Astrocyte of the cerebellum (primary cell): ENCODE measurements at places on chromosomes 7 and 10.

DNA sequence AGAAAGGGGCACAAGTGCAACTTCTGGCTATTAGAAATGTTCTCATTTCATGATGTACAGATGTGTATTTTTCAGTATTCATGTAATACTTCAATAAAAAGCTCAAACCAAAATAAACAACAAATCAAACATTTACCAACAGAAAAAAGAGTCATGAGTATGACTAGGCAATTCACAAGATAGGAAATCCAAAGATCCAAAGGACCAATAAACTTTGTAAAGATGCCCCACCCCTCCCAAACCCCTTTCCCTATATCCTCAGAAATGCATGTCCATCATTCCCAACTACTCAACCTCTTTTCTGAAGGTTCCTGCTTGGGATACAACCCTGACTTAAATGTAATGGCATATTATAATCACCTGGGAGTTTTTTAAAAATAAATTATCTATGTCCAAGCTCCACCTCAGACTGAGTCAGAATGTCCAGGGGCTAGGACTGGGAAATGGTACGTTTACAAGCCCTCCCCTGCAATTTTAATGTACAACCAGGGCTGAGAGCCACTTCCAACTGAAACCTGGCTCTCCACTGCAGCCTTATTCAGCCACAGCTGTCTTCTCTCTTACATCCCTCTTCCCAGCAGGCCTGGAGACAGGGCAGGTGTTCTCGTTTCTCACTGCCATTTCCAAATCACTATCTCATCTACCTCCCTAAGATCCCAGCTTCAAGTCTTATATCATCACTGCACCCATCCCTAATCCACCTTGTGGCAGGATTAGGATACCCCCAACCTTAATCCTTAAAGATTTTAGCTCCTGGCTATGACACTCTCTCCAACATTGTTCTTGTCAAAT, 36.5 kb downstream of the COA1 start:
- DNase-seq = no peak

GRCh38 chr7:117478836-117479224, 995 bp upstream of the CFTR start:
- DNase-seq = no peak

GRCh38 chr10:120181154-120181553, 275.9 kb upstream of the PLPP4 start:
- no peak for DNase-seq

GRCh38 chr10:59631882-59632807, 77.5 kb downstream of the SLC16A9 start:
- DNase-seq = no peak

DNA sequence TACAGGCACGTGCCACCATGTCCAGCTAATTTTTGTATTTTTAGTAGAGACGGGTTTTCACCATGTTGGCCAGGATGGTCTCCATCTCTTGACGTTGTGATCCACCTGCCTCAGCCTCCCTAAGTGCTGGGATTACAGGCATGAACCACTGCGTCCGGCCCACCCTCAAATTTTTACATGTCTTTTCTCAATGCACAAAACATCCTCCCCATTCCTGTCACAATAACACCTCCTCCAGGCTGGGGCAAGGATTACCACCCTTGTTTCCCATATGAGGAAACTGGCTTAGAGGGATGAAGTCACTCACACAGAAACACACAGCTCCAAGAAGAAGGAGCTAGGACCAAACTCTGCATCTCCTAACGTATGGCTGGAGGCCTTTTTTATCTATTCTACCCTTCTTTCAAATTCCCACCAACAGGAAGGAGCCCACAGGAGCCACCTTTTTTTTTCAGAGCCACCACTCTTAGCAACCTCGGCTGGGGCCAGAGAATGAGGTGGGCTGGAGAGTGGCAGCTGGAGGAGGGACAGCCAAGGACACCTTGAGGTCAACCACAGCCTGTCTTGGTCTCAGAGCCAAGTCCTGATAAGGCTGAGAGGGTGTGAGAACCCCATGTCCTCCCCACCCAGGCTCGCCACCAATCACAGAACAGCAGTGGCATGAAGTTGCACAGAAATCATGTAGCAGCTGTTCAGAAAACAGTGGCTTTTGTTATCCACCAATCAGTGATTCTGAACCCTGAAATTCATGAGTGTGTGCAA, 113.1 kb upstream of the PDLIM1 start:
- DNase-seq = no peak

DNA sequence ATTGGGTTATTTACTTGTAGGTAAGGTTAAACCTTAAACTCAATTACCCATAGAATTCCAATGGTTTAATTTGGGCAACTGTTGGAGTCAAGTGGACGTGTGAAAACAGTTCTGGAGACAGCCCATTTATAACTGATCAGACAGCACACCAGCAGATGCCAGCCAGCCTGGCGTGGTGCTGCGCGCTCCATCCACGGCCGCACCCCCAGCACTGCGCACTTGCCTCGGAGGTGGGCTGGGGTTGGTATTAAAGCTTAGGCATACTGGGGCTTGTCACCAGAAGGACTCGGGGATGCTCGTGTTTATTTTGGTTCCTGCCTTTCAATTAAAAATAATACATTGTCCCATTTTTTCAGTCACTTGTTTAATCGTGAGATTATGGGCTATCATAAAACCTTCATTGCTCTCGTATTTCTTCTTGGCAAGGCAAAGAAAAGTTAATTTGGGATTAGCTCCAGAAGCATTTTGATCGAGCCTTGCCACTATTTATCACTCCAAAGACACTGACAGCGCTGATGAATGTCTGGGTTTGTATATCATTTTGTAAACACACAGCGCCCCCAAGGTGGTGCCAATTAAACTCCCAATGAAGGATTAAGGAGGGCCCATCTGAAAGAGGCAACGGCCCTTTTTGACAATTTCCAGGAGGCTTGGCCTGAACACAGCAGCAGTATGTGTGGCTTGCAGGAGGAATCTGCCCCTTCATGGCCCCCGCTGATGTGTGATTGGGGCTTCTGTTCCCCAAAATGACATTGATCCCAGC, 204.5 kb upstream of the CXCL12 start:
- DNase-seq = no peak

DNA sequence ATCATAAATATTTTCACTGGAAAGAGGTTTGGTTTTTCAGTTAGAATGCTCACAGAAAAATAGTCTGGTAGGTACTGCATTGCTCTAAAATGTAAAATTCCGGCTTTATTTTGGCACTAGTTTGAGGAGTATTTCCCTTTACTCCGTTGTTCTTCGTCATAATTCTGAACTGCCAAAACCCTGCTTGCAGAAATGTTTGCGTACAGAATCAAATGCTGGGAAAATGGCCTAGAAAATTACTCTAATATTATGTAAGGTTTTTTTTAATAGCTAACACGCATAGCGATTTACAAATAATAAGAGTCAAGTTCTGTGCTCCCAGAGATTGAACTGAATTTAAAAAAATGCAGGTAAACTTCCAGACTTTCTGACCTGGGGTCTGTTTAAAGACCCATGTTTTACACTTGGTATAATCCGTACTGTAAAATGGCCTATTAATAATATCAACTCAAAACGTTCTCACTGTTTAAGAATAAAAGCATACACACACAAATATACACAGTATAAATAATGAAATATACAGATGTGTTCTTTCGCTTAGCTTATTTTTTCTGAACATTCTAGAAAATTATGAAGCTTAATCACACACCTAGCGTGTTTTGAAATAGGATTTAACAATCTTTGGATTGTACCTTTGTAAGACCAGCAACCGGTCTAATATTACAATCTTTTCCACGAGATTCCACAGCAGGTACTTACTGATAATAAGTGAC, 23.5 kb upstream of the ANLN start:
- DNase-seq = no peak

DNA sequence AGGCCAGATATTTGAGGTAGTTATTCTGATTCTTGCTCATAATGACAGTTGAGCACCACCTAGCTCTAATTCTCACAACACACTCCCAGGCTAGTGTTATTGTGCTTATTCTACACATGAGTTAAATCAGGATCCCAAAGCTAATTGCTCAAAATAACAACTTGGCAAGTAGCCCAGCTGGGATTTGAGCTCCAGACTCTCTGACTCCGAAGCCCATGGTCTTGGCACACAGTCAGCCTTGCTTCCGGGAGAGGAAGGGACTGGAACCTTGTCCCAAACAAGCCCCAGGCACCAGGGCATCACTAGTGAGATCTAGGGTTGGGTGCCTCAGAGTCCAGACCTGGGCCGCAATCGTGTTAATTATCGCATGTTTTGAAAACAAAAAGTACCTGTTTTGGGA, 101.4 kb downstream of the GPAM start:
- DNase-seq = no peak

GRCh38 chr7:48182718-48183369, 11.6 kb downstream of the ABCA13 start:
- DNase-seq = peak; percentile 53

DNA sequence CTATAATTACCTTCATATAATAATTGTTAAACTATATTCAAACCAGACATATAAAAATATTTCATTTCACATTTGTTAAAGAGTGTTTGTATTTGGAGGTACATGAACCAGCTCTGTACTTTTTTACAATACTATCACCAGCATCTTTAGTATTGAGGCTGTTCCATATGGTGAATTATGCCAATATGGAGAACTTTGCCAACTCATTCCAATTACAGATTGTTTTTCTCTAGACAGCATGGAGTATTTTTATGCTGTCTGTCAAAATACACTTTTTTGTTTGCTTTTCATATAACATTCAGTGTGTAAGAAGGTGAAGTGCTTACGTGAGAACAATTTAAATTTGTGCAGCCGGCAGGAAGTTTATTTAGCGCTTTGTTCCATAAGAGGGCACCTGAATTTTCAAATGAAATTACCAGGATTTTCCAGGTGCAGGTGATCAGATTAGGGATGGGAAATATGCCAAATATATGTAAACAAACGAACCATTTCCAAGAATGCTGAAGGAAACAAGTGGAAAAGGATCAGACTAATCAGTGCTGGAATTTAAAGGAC, 54.9 kb downstream of the SEMA3E start:
- no peak for DNase-seq

GRCh38 chr7:36535866-36536664, 146.4 kb downstream of the ANLN start:
- DNase-seq = peak; percentile 18

GRCh38 chr7:117800406-117800805, 72.8 kb downstream of the CTTNBP2 start:
- DNase-seq = no peak

DNA sequence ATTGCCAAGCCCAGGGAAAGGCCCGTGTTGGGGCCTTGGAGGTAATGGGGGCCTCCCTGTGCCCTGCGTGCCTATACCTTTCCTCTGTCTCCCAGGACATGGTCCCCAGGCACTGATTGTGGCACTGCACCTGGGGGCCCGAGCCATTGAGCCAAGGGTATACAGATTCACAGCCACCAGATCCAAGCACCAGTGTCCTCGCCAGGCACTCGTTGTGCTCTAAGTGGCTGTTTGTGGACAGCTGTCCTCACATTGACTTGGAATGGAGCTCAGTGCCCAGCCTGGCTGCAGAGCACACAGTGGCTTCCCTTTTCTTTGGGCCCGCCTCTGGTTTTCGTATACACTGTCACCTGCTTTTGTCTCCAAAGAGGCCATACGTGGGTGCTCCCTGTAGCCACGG, 72.0 kb upstream of the BTBD16 start:
- DNase-seq = no peak

DNA sequence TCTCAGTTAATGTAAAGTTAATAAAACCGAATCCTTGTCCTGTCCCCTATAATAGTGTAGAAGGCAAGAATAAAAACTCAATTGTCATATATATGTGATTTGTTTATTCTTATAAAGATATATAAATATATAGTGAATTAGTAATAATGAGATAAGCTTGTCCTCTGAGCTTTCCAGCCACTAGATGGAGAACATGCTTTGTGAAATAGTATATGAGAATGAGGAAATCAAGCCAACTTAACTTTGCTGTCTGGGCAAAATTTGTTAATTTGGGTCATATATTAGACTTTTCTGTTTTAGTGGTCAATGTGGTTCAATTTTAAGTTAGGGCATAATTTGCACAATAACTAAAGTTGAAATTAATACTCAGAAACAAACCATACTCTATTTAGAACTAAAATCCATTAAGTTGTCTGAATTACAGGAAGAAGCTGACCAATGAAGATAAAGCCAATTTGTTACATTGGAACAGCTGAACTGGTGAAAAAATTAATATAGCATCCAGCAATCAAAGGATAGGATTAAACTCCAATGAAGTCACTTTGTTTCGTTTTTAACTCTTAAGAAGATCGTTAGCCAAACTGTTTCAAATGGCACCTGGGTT, 595.0 kb downstream of the ARL4A start:
- DNase-seq = peak; percentile 31

GRCh38 chr7:63899691-63900393, 98.8 kb upstream of the ZNF722 start:
- no peak for DNase-seq

- no peak for DNase-seq
These were observed 11.3 kb upstream of the PTTG1IP2 start for GRCh38 chr7:90458104-90458503.

DNA sequence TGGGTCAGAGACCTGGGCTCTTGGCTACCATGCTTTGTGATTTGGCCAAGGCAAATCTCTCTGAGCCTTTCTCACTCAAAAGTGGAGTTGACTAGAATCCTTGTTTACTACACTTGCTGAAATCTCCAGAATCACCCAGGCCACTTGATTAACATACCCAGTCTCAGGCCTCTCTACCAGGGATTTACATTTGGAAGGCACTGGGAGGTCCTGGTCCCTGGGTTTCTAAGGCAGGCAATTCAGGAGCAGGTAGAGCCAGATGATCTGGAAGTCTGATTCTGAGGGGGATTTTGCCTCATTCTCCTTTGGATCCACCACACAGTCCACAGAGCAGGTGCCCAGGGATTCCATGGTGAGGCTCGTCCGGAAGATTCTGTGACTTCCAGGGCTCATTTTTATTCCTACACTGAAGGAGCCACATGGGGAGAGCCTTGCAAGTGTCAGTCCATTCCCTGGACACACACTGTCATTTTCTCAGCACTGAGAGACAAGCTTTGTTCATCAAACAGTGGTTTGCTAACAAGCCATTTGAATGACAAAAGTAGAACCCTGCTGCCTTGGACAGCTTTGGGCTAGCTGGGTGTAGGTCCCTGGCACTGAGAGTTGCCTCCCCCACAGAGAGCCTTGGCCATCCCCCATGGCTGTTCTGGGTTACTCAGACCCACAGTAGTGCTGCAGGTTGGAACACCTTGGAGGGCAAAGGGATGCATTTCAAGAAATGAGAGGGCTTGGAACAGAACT, 74.2 kb downstream of the NOC3L start:
- no peak for DNase-seq

- DNase-seq = no peak
These were observed 256.9 kb downstream of the KCNMA1 start for GRCh38 chr10:77380723-77381122.

GRCh38 chr10:49081547-49082275, 33.6 kb downstream of the VSTM4 start:
- peak; percentile 50 for DNase-seq

DNA sequence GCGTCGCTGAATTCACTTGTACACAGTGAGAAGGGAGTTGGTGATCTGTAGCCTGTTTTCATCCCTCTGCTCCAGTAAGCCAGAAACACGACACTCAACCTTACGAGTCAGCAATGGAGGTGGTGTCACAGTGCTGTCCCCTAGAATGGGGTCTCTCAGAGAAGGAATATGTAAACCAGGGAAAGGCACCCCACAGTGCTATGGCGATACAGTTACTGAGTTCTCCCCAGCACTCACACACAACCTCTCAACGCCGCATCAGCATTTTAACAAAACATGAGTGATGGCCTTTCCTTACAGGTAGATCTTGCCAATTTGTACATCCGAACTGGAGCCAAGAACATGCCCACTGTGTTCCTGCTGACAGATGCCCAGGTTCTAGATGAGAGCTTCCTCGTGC, 196.3 kb downstream of the CDCA7L start:
- DNase-seq = no peak
